ENCODE measurements at places on chromosomes 5 and 9.

DNA sequence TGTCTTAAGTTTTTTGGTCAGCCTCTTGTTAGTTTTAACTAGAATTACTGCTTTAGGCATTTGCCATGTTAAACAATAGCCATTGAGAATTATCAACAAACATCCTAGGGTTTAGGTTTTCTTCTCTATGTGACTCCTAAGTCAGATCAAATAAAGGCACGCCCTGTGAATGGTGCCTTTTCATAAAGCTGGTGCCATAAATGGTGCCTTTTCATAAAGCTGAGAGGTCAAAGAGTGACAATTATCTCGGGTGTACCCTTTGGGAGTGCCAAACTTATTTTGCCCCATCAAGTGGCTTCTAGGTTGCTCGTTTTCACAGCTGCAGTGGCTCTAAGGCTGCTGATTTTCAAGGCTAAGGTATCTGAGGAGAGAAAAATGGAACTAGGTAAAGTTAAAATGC lies 391.6 kb downstream of the DMRTA1 start:
- no peak for DNase-seq

DNA sequence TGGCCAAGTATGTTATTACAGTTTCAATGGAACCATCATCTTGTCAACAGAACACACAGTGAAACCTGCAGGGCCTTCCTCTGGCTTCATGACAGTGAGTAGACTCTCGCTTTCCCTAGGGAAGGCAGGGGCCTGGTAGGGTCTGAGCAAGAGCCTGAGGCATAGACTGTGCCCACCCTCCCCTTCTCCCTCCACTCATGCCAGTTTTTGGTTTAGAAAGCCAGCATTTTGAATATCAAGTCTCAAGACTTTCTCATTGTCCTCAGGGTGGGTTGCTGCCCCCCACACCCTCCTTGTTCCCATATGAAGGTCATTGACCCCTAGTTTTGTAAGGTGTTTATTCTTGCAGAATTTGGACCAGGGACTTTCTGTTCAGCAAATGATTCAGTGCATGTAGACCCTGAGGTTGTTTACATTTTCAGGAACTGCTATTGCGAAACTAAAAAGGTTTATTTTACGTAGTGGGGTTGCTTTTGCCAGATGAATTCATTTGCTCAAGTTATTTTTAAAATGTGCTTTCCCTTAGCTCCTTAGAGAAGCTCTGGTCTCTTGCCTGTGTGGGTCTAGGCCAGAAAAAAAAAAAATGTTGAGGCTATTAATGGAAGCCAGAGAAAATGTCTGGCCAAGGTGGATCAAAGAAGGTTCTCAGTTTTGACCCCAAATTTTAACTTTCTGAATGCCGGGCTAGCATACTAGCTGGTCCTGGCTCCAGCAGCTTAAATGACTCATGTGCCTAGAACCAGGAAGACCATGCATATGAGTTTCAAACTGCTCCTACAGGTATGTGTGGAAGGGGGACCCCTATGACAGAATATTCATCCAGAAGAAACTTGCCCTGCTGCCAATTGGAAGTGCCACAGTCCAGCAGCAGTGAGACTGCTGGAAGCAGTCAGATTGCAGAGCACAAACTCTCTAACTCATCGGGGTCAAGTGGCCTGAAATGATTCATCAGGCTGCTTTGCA lies 10.1 kb upstream of the MOB3B start:
- no peak for DNase-seq

- no peak for DNase-seq
These were observed 118.7 kb upstream of the SGCD start for GRCh38 chr5:156208271-156208670.

GRCh38 chr5:91382530-91383026 lies 539 bp downstream of the ARRDC3 start:
- no peak for DNase-seq

DNA sequence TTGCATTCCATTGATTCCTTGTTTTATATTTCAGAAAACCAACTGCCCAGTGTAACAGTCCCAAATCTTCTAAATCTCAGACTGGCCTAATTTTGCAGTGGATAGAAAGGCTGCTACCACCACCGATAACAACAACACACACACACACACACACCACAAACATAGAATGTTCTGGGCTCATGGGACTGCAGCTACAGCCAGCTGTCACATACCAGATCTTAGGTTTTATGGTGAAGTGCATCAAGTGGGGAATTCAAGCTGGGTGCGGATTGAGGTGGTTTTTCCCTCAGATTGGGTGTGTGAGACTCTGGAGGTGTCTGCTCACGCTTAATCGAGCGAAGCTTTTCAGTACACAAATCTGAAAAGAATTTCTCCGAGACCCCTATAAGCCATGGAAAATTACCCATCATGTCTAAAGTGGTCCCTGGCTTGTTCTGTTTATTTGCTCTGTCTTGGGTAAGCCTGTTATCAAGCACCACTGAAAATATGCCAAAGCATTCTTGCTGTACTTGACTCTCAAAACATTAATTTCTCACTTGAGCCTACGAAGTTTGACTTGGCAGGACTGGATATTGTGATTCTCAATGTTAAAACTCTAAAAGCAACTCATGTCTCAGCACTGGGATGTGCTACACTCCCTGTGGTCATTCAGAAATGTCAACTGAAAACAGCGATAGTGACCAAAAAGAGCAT lies 71.1 kb downstream of the ALDH7A1 start:
- DNase-seq: no peak

- no peak for DNase-seq
These were observed 3.3 kb upstream of the CLTA start for GRCh38 chr9:36187414-36187813.

GRCh38 chr9:129163753-129164152 lies 14.3 kb downstream of the IER5L start:
- no peak for DNase-seq

DNA sequence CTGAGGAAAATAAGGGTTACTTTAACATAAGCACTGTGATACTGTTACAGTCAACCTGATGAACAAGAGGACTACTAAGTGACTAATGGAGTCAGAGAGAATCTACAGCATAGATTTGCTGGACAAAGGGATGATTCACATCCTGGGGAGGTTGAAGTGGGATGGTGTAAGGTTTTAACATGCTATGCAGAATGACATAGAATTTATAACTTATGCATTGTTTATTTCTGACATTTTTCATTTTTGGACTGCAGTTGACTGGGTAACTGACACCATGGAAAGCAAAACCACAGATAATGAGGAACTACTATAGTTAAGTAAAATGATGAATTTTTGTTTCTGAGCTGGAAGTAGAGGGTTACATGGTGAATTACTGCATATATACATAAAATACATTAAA lies 389.2 kb downstream of the MAT2B start:
- no peak for DNase-seq

All from activated gamma-delta T cell (primary cell).